Retina (tissue), 1 donor: ENCODE measurements at places on chromosomes 13 and 19.

GRCh38 chr13:93446238-93446637 is 219.6 kb downstream of the GPC6 start:
- no peak for DNase-seq

- DNase-seq: no peak
Observed at GRCh38 chr13:46685006-46685730, 111.8 kb downstream of the ESD start.

DNA sequence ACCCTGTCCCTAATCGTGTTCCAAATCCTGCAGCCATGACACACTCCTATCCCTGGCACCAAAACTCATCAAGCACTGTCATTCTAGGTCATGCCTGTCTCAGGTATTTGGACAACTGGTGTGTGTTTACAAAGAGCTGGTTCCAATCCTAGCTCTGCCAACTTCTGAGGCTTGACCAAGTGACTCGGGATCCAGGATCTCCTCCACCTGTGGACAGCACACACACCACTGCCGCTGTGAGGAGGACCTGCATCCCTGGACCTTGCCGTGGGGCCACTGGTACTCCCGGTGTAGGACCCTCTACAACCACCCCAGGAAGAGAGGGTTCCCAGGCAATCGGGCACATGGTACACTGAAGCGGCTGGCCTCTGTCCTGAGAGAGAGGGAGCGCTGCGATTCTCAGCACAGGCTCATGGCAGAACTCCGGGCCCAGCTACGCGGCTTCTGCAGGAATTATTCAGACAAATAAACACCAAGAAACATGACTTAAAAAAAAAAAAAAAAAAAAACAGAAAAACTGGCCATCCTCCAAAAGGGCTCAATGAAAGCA is 20.4 kb downstream of the MLLT1 start:
- no peak for DNase-seq

DNA sequence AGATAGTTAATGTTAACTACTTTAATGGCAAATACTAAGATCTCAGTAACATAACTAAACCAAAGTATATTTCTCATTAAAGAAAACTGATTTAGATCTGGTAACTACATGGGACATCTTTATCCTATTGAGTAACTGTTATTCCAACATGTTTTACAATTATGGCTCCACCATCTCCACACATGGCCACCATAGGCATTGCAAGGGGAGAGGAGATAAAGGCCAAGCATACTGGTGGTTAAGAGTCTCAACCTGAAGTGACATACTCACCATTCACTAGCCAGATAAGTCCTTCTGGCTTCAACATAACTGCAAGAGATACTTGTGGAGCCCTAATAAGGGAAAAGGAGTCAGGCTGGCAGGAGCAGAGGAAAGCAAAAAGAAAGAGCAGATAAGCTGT is 1586.4 kb upstream of the SPRY2 start:
- DNase-seq: no peak

- no peak for DNase-seq
Observed at GRCh38 chr13:36770741-36771140, 48.3 kb upstream of the RFXAP start.

- no peak for DNase-seq
Observed at GRCh38 chr19:49342291-49342721, 7.1 kb downstream of the CD37 start.

- DNase-seq: no peak
Observed at GRCh38 chr13:106344342-106344741, 191.1 kb downstream of the EFNB2 start.

DNA sequence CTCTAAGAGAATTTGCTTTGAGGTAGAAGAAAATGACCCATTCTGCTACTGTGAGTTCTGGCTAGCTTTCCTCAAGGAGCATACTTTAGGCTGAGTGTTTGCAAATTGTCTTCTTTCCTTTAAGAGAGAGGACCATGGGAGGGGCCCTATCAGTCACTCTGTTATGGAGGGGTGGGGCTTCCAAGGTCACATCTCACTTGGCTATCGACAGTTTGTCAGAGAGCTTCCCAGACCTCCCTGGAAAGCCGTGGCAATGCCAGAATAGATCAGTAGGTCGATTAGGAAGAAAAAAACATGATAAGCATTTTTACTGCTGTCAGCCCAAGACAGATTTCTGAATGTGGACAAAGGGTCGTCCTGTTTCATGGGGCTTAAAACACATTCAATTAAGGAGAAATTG is 93.3 kb downstream of the OXGR1 start:
- no peak for DNase-seq
